ENCODE measurements at places on chromosomes 7 and 10.

GRCh38 chr10:91088300-91089140 lies 131.9 kb upstream of the PCGF5 start:
- DNase-seq = peak; percentile 24

DNA sequence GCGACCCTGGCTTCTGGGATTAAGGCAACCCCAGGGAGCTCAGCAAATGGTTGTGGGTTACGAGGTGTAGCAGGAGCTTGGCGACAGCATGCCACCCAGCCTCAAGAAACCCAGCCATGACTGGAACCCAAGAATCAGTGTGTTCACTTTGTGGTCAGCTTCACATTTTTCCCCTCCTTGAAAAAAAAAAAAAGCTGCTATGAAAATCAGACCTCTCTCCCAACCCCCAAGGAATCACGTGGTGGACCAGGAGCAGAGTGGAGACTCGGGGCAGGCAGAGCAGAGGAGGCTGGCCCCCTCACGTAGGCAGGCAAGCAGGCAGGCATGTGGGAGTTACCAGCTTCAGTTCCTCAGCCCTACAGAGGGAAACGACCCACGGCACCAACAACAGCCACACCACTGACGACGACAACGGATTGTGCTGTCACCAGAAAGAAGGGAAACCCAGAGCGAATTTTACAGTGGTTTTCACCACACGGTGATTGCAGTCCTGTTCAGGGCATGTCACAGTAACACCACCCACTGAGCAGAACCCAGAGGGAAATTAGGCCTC lies 203.4 kb downstream of the SLC25A13 start:
- DNase-seq = no peak

GRCh38 chr10:16952080-16952479 lies 134.9 kb upstream of the RSU1 start:
- DNase-seq = no peak

GRCh38 chr7:86328801-86329433 lies 314.8 kb upstream of the GRM3 start:
- no peak for DNase-seq

- no peak for DNase-seq
These were observed 67.0 kb downstream of the CDK6 start for GRCh38 chr7:92769394-92769699.

DNA sequence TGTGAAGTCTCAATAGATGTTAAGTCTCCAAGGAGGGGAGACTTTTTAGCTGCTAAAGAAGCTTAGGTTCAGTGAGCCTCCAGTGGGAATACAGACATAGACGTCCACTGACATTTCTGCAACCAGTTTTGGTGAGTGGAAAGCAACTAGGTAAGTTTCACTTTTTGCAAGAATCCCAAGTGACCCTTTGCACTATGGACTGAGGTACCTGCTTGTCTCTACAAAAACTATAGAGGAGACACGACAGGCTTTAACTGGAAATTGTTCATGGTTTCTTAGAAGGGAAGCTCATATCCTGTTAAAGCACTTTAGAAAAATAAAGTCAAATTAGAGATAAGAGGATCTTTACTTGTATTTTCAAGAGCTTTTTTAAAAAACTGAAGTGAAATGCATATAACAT lies 38.6 kb downstream of the GBF1 start:
- no peak for DNase-seq

DNA sequence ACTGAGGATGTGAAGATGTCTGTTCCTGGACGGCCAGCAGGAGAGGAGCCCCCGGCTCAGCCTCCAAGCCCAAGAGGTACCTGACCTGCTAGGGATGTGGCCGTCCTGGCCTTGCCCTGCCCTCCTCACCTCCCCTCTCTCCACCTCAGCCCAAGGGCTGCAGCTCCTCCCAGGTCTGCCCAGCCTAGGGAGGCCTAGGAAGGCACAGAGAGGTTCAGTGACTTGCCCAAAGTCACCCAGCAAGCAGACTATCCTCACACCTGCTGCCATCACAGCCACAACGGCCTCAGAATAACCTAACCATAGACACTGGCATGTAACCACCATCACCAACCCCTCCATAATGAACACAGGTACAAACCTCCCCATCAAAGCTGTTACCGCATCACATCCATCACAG lies 38.7 kb upstream of the LRRC18 start:
- DNase-seq = no peak

- no peak for DNase-seq
These were observed 78.7 kb downstream of the ARHGAP22 start for GRCh38 chr10:48526011-48526821.

GRCh38 chr10:126169899-126170298 lies 218.4 kb downstream of the ADAM12 start:
- DNase-seq = no peak

- no peak for DNase-seq
These were observed 13.5 kb downstream of the PTPN12 start for GRCh38 chr7:77550586-77550985.

DNA sequence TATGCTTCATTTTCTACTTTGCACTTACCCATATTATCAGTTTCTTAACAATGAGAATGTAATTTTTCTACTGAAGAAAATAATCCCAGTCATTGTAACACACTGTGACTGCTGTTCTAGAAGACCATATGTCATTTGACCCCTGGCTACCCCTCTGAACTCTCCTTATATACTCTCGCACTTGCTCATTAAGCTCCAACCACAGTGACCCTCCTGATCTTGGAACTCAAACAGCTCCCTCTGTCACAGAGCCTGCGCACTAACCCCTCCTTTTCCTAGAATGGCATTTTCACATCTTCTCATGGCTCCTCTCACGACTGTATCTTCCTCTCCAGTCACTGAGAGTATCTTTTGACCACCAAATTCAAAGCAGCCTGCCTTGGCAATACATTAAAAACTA lies 169.7 kb downstream of the CACNA2D1 start:
- DNase-seq = no peak

- no peak for DNase-seq
These were observed 38.9 kb upstream of the KAT6B start for GRCh38 chr10:74787457-74787856.

GRCh38 chr10:30456266-30456665 lies 22.3 kb downstream of the MAP3K8 start:
- no peak for DNase-seq

DNA sequence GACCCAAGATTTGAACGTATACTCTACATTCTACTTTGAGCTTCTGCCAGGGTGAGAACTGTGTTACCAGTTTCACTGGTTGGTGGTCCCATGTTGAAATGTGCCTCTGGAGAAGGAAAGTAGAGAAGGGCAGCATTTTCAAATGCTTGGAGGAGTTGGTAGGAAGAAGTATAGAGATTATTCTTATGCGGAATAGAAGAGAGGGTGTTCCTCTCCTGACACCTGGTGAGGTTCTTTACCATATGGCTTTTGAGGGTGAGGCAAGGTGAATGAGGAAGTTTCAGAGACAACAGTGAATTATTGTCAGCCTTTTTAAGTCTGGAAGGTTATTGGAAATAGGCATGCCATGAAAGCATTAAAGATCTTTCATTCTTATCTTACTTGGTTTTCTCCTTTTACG lies 34.3 kb downstream of the R3HCC1L start:
- DNase-seq = no peak

- no peak for DNase-seq
These were observed 513.4 kb upstream of the GRM3 start for GRCh38 chr7:86130268-86130667.

DNA sequence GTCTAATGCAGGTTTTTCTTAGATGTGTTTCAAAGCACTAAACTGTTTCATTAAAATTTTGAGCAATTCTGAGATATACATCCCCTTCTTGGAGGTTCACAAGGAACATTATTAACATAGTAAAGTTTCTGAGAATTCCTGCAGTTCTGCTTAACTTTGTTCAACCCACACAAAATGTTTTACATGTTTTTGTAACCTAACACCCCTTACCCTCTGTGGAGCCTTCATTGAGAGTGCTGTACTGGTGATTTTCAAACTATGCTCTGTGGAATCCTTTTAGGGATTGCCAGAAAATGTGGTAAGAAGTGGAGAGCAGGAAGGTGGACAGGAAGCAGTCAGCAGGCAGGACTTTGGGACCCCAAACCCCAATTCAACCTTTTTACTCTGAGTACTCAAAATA lies 53.6 kb upstream of the ABCB5 start:
- DNase-seq = no peak

DNA sequence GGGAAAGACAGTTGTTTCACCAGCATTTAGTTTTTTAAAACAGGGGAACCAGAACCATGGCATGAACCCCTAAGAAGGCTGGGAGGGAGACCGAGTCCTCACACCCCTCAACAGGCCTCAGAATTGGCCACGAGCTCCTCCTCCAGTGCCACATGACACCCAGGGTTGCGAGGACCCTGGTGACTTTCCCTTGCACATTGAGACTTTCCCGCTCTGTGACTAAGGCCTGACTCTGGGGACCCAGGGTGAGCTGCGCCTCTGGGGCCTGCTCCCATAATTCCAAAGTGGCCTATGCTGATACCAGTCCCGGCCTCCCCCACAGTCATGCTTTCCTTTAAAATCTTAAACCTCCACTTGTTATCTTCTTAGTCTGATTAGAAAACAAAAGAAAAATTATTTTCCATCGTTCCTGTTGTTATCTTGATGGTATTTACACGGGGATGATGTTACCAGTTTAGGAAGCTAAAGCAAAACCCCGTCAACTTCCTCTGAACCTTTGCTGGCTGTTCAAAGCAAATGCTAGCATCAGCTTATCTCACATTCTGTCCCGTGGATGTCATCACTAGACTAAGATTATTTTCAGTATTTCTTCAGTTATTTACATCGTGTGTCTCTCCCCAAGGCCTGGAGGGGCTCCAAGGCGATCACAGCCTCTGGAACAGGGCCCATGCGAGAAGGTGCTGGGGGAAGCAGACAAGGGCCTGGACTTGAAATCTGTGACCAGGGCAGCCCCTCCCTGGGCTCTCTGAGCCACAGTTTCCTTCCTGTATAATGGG lies 42.1 kb downstream of the FAM53B start:
- no peak for DNase-seq

GRCh38 chr7:55405856-55406541 lies 40.9 kb downstream of the LANCL2 start:
- DNase-seq = no peak

DNA sequence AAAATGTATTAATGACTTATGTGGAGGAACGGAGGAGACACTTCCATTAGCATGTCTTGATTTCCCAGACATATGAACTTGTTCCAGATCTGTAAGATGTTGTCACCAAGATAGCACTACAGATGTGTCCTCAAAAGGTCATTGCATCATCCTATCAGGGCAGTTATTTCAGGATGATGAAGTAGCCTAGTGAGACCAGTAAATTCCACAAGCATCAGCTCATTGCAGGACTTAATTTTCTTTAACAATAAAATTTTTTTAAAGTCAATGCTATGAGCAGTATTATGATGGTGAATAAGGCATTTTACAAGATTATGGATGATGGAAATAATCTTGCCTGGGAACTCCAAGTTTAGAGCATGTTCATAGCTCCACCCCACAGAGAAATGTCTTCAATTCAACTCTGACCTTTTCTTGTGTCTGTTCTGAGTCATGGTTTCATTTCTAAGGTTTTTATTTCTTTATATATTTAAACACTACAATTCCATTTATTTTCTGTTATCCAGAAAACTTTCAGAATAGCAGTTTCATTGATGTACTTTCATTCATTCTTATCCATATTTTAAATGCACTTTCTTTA lies 1203.3 kb upstream of the CELF2 start:
- no peak for DNase-seq

DNA sequence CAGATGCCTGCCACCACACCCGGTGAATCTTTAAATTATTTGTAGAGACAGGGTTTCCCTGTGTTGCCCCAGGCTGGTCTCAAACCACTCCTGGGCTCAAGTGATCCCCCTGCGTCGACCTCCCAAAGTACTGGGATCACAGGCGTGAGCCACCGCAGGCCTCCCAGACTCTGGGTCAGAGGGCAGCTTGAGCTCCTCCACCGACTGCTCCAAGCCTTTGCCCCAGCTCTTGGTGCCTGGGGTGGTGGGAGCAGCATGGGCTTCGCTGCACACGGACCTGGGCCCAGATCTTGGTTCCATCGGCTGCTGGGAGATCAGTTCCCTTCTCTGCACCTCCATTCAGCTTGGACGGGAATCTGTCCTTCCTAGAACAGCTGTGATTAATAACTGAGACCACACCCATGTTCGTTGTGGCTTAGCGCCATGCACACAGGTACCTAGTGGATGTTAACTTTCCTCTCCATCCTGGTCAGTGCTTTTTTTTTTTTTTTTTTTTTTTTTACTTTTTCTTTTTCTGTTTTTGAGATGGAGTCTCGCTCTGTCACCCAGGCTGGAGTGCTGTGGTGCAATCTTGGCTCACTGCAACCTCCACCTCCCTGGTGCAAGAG lies 125.3 kb downstream of the CUX1 start:
- DNase-seq = no peak

GRCh38 chr7:408751-409311 lies 110.8 kb downstream of the PDGFA start:
- no peak for DNase-seq

DNA sequence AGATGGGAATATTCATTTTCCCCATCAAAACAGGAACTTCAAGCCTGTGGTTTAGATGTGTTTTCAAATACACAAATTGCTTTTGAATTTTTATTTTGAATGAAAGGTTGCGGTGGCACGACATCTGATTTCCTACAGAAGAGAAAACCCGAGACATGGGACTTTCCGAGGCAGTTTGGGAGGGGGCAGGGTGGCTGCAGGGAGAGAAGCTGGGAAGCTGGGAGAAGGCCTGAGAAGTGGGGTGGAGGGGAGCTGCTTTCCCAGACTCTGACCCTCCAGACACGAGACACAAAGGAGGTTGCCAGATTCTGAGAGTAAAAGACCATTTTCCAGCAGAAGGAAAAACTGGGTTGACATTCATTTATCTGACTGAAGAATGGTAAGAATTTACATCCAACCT lies 19.6 kb downstream of the TMEM176A start:
- no peak for DNase-seq

- no peak for DNase-seq
These were observed 26.2 kb downstream of the ANTXRL start for GRCh38 chr10:46312953-46313352.

GRCh38 chr7:71334541-71334940 lies 202.6 kb downstream of the GALNT17 start:
- no peak for DNase-seq

DNA sequence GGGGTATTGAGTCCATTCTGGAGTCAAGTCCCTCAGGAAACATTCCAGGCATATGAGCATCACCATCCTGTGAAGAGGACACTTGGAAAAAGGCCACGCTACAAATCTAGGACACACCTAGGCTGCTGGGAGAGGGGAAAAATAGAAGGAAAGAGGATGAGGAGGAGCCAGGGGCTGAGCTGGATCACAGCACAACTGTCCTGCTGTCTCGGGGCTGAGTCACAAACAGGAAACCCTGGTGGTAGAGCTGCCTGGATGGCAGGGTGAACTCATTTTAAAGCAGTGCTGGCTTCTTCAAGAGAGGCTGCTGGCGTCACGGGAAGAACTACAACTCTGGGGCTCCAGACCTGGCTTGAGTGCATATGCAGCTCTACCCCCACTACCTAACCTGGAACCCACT lies 151.5 kb downstream of the RNF216 start:
- DNase-seq = no peak

- DNase-seq = no peak
These were observed 205.2 kb upstream of the GHITM start for GRCh38 chr10:83934062-83934461.

GRCh38 chr7:40354711-40355110 lies 219.9 kb downstream of the SUGCT start:
- DNase-seq = no peak

- no peak for DNase-seq
These were observed 402 bp upstream of the TMEM168 start for GRCh38 chr7:112790586-112791003.
